Endothelial cell of umbilical vein (primary cell): ENCODE measurements at places on chromosomes 6 and 20. TPM values are rescaled to one million over a fixed set of nuclear protein-coding genes. Genes with fewer than 3 reads are reported as not detected.

ALDH5A1 gene
- total RNA-seq: 1.1 and 1.8 TPM in 2 replicates

CASS4 gene
- not detected in 2 replicates for total RNA-seq

SLA2 gene
- not detected in 2 replicates for total RNA-seq

COL9A3 gene
- 0.60 and 0.76 TPM in 2 replicates for total RNA-seq

FOXP4 gene
- total RNA-seq: 23.9 and 24.4 TPM in 2 replicates

SIRPA gene
- 58.3 and 59.2 TPM in 2 replicates for total RNA-seq

GRCh38 chr6:109284675-109285074 lies 97.6 kb downstream of the CD164 start:
- no peak for DNase-seq

DNA sequence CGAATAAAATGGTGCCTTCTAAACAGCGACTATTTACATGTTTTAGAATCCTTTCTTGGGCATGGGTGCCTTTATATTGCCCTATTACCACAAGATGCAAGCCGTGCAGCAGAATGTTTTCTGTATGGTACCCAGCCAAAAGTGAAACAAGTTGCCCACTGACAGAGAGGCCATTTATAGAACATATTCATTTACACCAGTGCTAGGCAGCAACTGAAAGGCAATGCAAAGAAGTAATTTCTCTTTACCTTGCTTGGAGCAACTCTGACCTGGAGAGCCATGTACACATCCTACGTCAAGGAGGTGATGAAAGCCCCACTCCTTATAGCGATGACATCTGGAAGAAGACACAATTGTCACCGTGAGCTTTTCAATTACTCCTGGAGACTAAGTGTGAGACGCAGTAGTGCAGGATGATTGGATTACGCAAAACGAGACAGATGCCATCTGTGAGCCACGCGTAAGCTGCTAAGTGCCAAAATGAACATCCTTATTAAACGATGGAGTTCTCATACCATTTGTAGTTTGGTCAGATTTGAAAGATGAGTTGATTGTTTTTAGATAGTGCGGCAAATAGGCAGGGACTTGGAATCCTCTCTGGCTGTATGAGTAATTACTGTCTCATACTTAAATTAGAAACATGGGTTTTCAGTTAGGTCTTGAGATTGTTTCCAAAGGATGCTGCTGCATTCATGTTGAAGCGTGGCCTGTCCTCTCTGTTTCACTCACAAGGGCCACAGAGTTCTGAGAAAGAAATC lies at the start of gene TMEM244:
TMEM244 (minus strand) TSS at position 408 of the 758 bp plus-strand sequence; CDS start at position 281, 127 bp downstream.
- DNase-seq: no peak

- DNase-seq: no peak
Observed at GRCh38 chr6:10968776-10969175, 75.3 kb downstream of the ELOVL2 start.

DNA sequence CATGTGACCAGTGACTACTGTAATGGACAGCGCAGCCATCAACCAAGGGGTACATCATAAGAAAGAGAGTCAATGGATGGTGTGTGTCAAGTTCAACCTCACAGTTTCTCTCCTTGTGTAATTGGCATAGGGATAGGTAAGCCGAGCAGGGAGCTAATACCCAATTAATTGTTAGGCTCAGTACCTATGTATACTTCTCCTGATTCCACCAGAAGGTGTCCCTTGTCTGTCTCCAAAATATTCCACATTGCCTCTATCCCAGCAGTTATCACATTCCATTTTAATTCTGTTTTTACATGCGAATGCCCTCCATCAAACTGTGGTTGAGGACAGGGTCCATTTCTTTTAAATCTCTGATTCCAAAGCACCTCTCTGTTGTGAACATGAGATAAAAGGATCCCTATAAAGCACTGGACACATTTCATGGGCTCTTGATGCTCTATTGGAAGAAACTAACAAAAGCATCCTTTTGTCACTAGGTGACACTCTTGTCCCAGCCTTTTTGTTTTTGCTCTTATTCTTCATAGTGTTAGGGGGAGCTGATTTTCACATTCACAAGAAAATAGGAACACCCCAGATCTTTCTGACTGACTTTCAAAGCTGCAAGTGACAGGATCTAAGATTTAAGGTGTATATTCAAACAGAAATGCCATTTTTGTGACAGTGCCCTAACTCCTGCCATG lies 38.9 kb downstream of the FBXO9 start:
- peak; percentile 18 for DNase-seq

GRCh38 chr6:147530132-147531060 lies 21.9 kb downstream of the SAMD5 start:
- no peak for DNase-seq

DNA sequence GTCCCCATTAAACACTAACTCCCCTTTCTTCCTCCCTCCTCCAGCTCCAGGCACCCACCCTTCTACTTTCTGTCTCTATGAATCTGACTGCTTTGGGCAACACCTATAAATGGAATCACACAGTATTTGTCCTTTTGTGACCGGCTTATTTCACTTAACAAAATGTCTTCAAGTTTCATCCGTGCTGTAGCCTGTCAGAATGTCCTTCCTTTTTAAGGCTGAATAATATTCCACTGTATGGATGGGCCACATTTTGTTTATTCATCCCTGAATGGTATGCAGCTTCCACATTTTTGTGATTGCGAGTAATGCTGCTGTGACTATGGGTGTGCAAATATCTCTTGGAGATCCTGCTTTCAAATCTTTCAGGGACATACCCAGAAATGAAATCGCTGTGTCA lies 28.4 kb downstream of the BMP7 start:
- no peak for DNase-seq

- no peak for DNase-seq
Observed at GRCh38 chr6:7254980-7255835, 57.8 kb downstream of the SSR1 start.

- DNase-seq: no peak
Observed at GRCh38 chr6:129793447-129793846, 67.7 kb downstream of the TMEM244 start.

GRCh38 chr20:63126876-63127699 lies 88.8 kb downstream of the YTHDF1 start:
- no peak for DNase-seq

GRCh38 chr6:33587529-33587928 lies 7.5 kb upstream of the BAK1 start:
- no peak for DNase-seq

DNA sequence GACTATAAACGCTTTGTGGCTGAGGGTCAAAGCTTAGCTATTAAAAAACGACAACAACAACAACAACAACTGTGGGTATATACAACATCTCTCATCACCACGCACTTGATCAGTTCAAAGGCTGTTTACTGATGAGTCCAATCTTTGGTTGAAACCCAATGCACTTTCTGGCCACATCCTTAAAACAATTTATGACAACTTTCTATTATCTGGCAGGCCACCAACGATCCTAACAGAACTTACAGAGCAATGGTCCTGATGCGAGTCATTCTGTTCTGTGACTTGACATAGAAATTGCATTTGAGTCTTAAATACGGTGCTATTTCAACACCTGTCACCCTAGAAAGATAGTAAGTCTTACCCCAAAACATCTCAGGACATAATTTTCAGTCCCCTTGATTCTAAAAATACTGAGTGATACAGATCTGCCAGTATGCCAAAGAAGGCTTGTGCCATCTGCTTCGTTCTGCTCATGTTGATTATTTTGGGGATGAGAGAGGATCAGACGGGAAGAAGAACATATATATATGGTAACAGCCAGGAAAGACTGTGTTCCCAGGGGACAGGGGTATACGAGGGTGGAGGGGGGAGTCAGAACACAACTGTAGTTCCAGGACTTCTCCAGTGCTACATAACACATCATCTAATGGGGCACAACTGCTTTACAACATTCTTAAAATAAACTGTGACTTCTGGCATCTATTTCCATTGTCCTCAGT lies 55.8 kb downstream of the PLAGL1 start:
- no peak for DNase-seq

GRCh38 chr6:100818066-100818465 lies 63.1 kb downstream of the ASCC3 start:
- DNase-seq: no peak

DNA sequence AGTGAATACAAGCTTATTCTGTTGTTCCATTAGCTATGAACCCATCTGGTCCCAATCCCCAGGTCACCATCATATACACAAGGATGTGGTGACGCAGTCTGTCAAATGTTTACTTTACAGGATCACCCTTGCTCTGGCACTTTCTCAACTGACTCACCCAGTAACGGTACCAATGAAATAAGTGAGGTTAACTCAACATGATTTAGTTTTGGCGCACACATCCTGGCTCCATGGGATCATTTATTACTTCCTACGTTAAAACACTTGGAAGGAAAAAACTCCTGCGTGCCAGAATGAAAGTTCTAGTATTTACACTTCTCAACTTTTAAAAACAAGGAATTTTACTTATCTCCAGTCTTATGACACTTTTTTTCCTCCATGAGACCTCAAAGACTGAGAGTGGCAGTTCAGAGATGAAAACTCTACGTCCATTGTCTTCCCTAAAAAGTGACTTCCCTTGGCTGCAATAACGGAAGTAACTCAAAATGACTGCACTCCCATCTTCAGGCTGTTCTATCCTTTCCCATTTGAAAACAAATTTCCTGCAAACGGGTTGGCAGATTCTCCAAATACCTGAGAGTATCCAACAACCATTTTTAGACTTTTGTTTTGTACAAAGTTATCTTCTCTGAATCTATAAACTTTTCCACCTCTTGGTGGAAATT lies 15.9 kb downstream of the AGPAT4 start:
- DNase-seq: peak; percentile 95

- no peak for DNase-seq
Observed at GRCh38 chr20:62117362-62117646, 5.0 kb upstream of the LSM14B start.

DNA sequence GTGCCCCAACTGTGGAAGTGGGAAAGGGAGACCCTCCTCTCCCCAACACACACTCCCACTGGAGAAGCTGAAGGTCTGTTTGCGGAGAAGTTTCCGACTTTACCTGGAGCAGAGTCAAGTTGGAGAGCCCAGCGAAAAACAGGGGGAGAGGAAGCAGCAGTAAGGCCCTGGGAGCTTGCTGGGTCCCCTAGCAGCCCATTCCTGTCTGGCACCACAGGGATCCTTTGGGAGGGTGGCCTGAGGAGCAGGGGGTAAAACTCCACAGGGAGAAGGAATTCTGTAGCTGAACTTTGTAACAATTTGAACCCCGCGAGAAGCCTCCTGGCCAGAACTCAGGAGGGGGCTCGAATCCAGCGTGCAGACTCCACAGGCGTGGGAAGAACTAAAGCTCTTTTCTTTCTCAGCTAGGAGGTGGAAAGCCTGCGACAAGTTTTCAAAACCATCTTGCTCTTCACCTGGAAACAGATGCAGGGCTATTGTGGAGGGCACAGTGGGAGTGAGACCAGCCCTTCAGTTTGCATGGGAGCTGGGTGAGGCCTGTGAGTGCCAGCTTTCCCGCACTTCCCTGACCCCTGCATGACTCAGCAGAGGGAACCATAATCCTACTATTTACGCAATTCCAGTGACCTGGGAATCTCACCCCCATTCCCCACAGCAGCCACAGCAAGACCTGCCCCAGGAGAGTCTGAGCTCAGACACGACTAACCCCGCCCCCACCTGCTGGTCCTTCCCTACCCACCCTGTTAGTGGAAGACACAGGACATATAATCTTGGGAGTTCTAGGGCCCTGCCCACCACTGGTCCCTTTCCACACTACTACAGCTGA lies 25.8 kb downstream of the SERPINB9 start:
- peak; percentile 86 for DNase-seq

DNA sequence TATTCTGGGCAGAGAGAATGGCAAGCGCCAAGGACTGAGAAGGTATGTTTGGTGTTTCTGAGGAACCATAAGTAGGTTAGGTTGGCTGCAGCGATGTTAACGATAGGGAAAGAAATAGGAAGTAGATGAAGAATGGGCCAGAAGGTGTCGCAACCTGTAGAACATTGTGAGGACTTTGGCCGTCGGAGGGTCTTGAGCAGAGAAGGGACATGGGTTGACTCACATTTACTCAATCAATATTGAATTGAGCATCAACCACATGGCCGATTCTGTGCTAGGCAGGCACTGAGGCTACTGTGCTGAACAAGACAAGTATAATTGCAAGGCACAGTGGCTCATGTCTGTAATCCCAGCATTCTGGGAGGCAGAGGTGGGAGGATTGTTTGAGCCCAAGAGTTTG lies 26.8 kb upstream of the RPN2 start:
- no peak for DNase-seq

GRCh38 chr20:59178983-59179595 lies 15.5 kb downstream of the ZNF831 start:
- DNase-seq: no peak

DNA sequence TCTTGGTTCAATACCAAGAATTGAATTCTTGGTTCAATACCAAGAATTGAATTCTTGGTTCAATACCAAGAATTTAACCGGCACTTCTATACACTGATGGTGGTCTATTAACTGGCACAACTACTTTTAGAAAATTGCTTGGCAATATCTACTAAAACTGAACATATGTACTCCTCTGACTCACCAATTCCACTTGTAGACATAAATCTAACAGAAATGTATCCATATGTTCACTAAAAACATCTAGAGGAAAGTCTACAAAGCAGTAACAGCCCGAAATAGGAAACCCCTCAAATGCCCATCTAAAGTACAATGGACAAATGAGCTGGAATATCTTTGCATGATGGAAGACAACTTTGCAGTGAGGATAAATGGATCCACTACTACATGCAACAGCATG lies 71.9 kb downstream of the KIF16B start:
- DNase-seq: no peak

DNA sequence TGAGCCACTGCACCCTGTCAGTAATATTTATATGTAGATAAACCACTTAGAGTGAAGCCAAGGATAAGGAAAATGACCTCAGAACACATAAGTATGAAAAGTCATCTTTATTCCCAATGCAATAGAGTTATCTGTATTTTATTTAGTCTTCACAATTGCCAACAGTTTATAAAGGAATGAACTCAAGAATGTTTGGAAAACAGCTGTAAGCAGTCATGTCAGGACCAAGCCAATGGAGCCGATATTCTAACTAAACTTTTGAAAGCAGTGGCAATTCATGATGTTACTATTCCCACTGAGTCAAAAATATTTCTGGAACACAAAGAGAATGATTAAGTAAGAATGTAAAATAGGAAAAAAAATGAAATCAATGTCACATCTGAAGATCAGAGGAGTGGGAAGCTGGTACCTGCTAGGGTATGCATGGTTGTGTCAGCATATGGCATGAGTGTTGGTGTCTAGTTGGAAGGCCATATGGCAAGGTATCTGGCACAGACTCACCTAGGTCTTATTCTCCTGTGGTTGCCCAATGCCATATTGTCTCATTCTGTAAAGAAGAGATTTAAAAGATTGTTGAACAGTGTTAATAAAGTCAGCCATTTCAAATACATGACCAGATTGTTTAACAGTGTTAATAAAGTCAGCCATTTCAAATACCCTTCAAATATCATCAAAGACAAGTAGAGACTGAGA lies 118.2 kb downstream of the ADAT2 start:
- DNase-seq: no peak

GRCh38 chr6:151014404-151015100 lies 149.1 kb downstream of the MTHFD1L start:
- peak; percentile 80 for DNase-seq

DNA sequence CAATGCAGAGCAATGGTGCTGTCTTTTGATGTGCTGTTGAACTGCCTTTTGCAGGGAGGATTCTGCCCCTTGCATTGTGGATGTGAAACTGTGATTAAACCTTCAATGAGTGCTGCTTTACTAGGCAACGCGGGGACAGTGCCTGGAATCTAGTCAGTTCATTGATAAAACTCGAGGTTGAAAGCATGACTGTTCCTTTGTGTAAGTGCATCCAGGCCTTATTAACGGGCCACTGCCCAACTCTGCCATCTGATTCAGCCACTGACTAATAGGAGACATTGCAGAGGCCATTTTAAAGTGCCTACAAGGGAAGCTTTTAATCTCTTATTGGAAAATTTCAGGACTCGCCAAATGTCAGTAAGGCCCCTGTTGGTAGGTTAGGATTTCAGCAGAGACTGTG lies 49.3 kb downstream of the SLC35F1 start:
- DNase-seq: no peak
